Occipital lobe (tissue), 3 donors: ENCODE measurements at places on chromosomes 11 and 22. TPM values are rescaled to one million over a fixed set of nuclear protein-coding genes. Genes with fewer than 3 reads are reported as not detected.

Gene FOSL1
- total RNA-seq: not detected

Gene LMNTD2
- total RNA-seq: 0.16 TPM

Gene UPK3A
- total RNA-seq: not detected

Gene ARHGAP8
- 1.4 TPM for total RNA-seq

Gene FOLR2
- total RNA-seq: 5.8 TPM
